ENCODE measurements at places on chromosomes 12 and 14. TPM values are rescaled to one million over a fixed set of nuclear protein-coding genes. Genes with fewer than 3 reads are reported as not detected.
A peak's percentile ranks its signal among the peaks of the same experiment; 100 is the strongest.

RFC5 gene
- total RNA-seq, result 63.0 TPM

MYO1H gene
- total RNA-seq, result not detected

CLEC1A gene
- not detected for total RNA-seq

LRRC10 gene
- total RNA-seq, result not detected

MYH6 gene
- total RNA-seq, result 0.16 TPM

STXBP6 gene
- total RNA-seq, result not detected

DNA sequence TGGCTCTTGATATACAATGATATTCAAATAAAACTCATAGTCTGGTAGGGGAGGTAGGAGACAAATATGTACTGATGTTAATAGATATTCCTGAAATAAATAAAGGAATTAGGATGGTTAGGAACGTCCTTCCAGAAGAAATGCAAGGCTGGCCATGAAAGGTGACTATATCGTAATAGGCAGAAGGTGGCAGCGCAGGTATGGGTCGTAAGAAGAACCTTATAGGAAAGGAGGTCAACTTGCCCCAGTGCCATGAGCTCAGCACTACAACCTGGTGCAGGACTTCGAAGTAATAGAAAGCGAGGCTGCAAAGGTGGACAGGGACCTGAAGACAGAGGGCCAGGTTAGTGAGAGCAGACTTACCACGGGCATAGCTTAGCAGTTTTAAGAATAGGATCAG, 55.3 kb upstream of the FGD4 start:
- peaks cover 2% of the 10 kb centered on the region for H3K36me3 ChIP-seq
- no peaks in the 10 kb centered on the region for H3K4me1 ChIP-seq
- DNase-seq, result no peak
- no peak overlapping the region for H3K4me3 ChIP-seq
- H3K27ac ChIP-seq, result no peak overlapping the region
- H3K27me3 ChIP-seq, result no peaks in the 10 kb centered on the region

- H3K27me3 ChIP-seq, result no peaks in the 10 kb centered on the region
- H3K4me1 ChIP-seq, result no peaks in the 10 kb centered on the region
- H3K4me3 ChIP-seq, result no peak overlapping the region
- DNase-seq, result no peak
Measured at GRCh38 chr12:124617615-124618014, 50.2 kb upstream of the NCOR2 start.

DNA sequence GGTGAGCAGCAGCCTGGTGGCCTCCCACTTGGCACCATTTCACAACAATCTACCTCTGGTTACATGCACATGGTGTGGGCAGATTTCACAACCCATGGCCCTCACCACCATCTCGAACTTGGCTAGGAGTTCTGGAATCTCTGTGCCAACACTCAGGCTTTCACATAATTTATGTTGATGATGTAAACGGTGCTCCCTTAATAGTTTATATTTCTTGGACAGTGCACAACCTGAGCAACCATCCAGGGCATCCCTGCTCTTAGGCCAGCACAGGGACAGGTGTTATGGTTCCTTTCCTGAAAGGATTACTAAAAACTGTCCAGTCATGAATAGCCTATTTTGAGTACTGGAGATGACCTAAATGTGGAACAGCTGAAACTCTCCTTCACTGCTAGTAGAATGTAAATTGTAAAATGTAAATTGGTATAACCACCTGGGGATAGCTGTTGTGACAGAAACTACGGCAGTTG, 28.6 kb downstream of the ABCB9 start:
- H3K36me3 ChIP-seq, result peaks cover 3% of the 10 kb centered on the region
- no peaks in the 10 kb centered on the region for H3K4me1 ChIP-seq
- no peak overlapping the region for H3K4me3 ChIP-seq
- no peak for DNase-seq
- no peak overlapping the region for H3K27ac ChIP-seq
- H3K27me3 ChIP-seq, result no peaks in the 10 kb centered on the region

- peaks cover 39% of the 10 kb centered on the region for H3K27me3 ChIP-seq
- no peaks in the 10 kb centered on the region for H3K36me3 ChIP-seq
- no peak overlapping the region for H3K27ac ChIP-seq
- peaks cover 2% of the 10 kb centered on the region for H3K4me1 ChIP-seq
- no peak for DNase-seq
Measured at GRCh38 chr12:15225136-15225862, 4.1 kb upstream of the RERG start.

GRCh38 chr12:92359581-92360209, 214.0 kb upstream of the BTG1 start:
- H3K27me3 ChIP-seq, result no peaks in the 10 kb centered on the region
- H3K4me3 ChIP-seq, result no peak overlapping the region
- H3K36me3 ChIP-seq, result peaks cover 32% of the 10 kb centered on the region
- H3K4me1 ChIP-seq, result peaks cover 59% of the 10 kb centered on the region

DNA sequence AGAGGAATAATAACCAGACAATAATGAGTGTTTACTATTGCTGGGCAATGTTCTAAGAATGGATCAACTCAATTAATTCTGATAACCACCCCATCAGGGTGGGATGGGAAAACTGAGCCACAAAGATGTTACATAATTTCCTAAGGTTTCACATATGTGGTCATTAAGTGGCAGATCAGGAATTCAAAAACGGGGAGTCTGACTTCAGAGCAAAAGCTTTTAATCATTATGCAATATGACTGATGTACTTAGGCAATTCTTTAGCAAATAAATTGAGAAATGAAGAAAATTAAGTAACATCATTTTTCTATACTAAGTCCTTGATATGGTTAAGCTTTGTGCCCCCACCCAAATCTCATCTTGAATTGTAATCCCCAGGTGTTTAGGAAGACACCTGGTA, 53.4 kb downstream of the PLCZ1 start:
- no peak for DNase-seq
- no peaks in the 10 kb centered on the region for H3K27me3 ChIP-seq
- no peaks in the 10 kb centered on the region for H3K36me3 ChIP-seq
- no peak overlapping the region for H3K4me3 ChIP-seq
- H3K4me1 ChIP-seq, result no peaks in the 10 kb centered on the region

- no peak overlapping the region for H3K4me3 ChIP-seq
- H3K36me3 ChIP-seq, result peaks cover 6% of the 10 kb centered on the region
Measured at GRCh38 chr12:53230108-53230845, 1.7 kb downstream of the RARG start.

GRCh38 chr12:19387161-19387560, 52.1 kb upstream of the AEBP2 start:
- DNase-seq, result no peak
- H3K36me3 ChIP-seq, result no peaks in the 10 kb centered on the region
- no peak overlapping the region for H3K4me3 ChIP-seq

DNA sequence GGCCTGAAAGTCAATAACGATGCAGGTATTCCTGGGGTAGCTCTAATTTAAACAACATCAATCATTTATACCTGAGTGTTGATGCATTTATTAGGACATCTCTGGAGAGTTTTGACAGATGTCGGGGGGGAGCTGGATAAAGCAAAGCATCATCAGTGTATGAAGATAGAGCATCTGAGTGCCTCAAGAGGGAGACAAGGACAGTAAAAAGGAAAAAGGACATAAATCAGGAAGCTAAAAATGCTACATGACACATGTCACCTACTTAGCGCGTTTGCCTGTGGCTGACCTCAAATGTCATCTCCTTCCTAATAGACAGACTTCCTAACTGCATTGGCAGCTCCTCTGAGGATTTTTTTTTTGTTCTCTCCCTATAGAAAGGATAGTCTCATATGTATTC, 259.5 kb upstream of the PKP2 start:
- H3K4me1 ChIP-seq, result no peaks in the 10 kb centered on the region
- peaks cover 2% of the 10 kb centered on the region for H3K36me3 ChIP-seq
- no peak overlapping the region for H3K4me3 ChIP-seq
- H3K27me3 ChIP-seq, result no peaks in the 10 kb centered on the region

- DNase-seq, result peak; percentile 79
- peaks cover 10% of the 10 kb centered on the region for H3K27me3 ChIP-seq
- H3K4me1 ChIP-seq, result peaks cover 29% of the 10 kb centered on the region
Measured at GRCh38 chr12:57765003-57765697, 1.7 kb downstream of the CYP27B1 start.

DNA sequence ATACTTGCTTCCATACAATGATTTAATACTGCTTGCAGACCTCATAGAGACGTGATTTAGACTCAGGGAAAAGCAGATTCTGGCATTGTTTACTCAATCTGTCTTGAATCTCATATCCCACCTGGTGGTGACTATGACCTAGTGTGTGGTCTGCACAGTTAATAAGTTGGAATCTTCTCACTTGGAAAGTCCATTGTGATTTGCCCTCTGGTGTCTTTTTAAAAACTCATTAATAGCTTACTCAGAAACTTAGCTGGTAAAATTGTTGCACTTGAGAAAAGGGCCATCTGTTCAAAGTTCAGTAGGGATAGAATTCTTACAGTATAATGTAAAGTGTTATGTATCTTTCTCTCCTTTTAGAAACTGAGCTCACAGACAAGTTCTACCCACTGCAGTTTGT, 106.0 kb downstream of the PELI2 start:
- no peak overlapping the region for H3K27ac ChIP-seq
- H3K27me3 ChIP-seq, result no peaks in the 10 kb centered on the region
- H3K4me3 ChIP-seq, result no peak overlapping the region
- H3K4me1 ChIP-seq, result peaks cover 2% of the 10 kb centered on the region
- peaks cover 3% of the 10 kb centered on the region for H3K36me3 ChIP-seq
- DNase-seq, result no peak

DNA sequence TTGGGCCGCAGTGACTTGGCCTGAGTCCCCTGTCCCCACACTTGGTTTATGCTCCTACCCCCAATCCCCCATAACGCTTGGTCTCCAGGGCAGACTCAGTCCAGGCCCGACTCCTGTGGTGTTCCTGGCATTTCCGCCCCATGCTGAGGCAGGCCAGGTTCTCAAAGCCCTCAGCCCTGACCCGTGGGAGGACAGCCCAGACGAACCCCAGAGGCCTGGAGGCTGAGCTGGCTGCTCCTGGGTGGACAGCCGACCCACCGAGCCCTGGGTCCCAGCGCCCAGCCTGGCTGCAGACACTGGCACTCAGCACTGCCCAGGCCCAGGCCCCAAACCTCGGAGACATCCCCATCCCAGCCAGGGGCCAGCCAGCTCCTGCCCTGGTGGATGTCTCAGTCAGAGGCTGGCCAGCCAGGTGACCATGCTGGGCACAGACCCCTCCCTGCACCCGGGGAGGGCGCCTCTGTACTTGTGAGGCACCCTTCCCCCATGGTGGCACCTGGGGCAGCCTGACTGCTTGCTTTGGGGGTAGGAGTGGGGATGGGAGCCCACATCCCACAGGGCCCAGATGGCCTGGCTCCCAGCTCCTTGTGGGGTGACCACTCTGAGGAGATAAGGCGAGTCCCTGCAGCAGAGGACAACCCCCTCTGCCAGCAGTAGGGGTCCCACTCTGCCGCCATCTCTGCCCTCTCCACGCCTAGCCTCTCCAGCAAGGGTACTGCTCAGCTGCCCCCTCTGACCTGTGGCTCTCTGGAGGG, 1.4 kb downstream of the PLD4 start:
- H3K36me3 ChIP-seq, result no peaks in the 10 kb centered on the region
- peaks cover 2% of the 10 kb centered on the region for H3K4me1 ChIP-seq
- no peak overlapping the region for H3K4me3 ChIP-seq
- H3K27me3 ChIP-seq, result no peaks in the 10 kb centered on the region
- no peak overlapping the region for H3K27ac ChIP-seq

- H3K27me3 ChIP-seq, result peaks cover 13% of the 10 kb centered on the region
- H3K27ac ChIP-seq, result peak within 1 kb of the TSS; percentile 17
- H3K36me3 ChIP-seq, result peaks cover 27% of the 10 kb centered on the region
- peak within 1 kb of the TSS; percentile 63 for H3K4me3 ChIP-seq
Measured at GRCh38 chr14:22836301-22837113, at the start of gene MMP14. MMP14 (plus strand) TSS chr14:22836585; CDS start chr14:22836818, 233 bp downstream.

DNA sequence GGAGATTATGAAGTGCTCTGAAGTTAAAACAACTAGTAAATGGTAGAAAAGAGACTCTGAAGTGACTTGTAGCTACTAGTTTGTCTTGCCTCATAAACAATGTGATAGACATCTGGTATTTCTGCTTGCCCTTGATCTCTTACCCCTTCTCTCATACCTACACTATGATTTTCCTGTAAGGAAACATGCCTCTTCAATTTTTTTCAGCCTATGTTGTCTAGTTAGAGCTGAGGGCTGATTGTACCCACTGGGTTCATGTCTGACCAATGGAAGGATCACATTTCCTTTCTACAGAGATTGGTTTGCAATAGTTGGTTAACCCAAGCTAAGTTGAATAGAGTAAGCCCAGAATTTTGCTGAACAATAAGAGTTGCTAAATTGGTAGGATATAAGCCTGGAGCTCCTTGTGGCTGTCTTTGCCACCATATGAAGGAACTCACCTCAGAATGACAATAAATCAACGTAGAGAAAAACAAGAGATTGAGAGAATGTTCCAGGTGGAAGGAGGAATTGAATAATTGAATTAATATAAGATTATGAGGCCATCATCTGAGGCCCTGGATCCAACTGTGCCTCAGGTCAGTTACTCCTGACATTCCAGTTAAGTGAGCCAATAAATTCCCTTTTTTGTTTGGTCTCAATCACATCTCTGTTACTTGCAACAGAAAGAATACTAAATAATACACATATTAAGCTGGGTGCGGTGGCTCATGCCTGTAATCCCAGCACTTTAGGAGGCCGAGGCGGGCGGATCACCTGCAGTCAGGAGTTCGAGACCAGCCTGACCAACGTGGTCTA, 346.4 kb downstream of the ZFP36L1 start:
- H3K27me3 ChIP-seq, result no peaks in the 10 kb centered on the region
- H3K4me1 ChIP-seq, result peaks cover 3% of the 10 kb centered on the region
- H3K36me3 ChIP-seq, result no peaks in the 10 kb centered on the region
- H3K27ac ChIP-seq, result no peak overlapping the region
- no peak overlapping the region for H3K4me3 ChIP-seq
- DNase-seq, result no peak

- H3K4me1 ChIP-seq, result peaks cover 23% of the 10 kb centered on the region
- H3K4me3 ChIP-seq, result no peak overlapping the region
- peaks cover 2% of the 10 kb centered on the region for H3K36me3 ChIP-seq
- H3K27ac ChIP-seq, result no peak overlapping the region
- DNase-seq, result no peak
Measured at GRCh38 chr14:97920201-97920600, 1123.0 kb downstream of the VRK1 start.

DNA sequence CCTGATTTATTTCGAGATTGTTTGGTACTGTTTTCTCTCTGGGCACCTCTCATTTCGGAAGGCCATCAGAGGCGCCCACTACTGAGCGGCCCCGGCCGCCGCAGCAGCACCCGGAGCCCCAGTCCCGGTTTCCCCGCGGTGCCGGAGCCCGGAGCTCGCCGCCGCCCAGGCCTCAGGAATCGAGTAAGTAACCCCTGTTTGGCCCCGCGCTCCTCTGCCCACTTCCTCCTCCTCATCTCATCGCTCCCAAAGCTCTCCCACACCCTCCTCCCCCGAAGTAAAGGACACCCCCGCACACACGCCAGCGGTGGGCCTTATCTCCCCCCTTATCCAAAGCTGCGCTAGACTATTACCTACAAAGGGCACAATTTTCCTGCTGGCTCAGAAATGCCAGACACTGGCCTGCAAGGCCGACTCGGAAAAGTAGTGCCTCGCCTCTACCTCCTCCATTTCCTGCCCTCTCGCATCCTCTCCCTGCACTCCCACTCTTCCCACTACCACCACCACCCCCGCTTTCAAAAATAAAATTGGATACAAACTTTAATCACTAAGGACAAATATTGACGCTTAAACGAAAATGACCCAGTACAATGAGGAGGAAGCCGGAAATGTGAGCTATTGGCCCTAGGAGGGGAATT, 637 bp upstream of the FOXG1 start:
- H3K27me3 ChIP-seq, result peaks cover 65% of the 10 kb centered on the region
- no peak for DNase-seq
- H3K4me3 ChIP-seq, result peak overlapping the region; percentile 42
- peaks cover 13% of the 10 kb centered on the region for H3K36me3 ChIP-seq
- peaks cover 11% of the 10 kb centered on the region for H3K4me1 ChIP-seq

- H3K36me3 ChIP-seq, result peaks cover 2% of the 10 kb centered on the region
- no peak overlapping the region for H3K4me3 ChIP-seq
- H3K27me3 ChIP-seq, result no peaks in the 10 kb centered on the region
- no peak overlapping the region for H3K27ac ChIP-seq
Measured at GRCh38 chr14:86022031-86022629, 492.2 kb downstream of the FLRT2 start.

GRCh38 chr12:14989790-14990189, 16.9 kb downstream of the PDE6H start:
- H3K4me1 ChIP-seq, result peaks cover 24% of the 10 kb centered on the region
- H3K27ac ChIP-seq, result no peak overlapping the region
- no peak for DNase-seq
- H3K36me3 ChIP-seq, result no peaks in the 10 kb centered on the region
- no peak overlapping the region for H3K4me3 ChIP-seq
